Substantia nigra (tissue), 51 donors: ENCODE measurements at places on chromosomes 2 and 18.

DNA sequence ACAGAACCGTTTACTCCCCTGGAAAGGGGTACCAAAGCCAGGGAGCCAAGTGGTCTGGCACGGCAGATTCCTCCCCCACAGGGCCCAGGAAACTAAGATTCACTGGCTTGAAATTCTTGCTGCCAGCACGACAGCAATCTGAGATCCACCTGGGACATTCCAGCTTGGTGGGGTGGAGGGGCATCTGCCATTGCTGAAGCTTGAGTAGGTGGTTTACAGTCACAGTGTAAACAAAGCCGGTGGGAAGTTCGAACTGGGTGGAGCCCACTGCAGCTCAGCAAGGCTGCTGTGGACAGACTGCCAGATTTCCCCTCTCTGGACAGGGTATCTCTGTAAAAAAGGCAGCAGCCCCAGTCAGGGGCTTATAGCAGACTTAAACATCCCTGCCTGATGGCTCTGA lies 901.7 kb upstream of the LRRTM1 start:
- no peak for DNase-seq

DNA sequence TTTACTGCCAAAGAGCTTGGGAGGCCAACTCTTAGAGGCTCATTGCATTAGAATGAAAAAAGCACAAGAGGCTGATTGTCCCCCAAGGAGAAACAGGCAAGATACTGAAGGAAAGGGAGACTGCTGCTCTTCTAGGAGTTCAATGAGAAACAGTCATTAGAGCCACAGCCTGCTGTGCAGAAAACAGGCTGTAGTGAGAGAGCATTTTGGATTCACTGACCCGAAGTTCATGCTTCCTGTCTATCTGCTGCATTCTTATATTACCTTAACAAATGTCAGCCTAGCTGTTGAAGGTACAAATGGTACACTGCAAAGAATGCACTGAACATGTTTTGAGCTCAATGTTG lies 423.3 kb downstream of the SETBP1 start:
- DNase-seq = no peak

DNA sequence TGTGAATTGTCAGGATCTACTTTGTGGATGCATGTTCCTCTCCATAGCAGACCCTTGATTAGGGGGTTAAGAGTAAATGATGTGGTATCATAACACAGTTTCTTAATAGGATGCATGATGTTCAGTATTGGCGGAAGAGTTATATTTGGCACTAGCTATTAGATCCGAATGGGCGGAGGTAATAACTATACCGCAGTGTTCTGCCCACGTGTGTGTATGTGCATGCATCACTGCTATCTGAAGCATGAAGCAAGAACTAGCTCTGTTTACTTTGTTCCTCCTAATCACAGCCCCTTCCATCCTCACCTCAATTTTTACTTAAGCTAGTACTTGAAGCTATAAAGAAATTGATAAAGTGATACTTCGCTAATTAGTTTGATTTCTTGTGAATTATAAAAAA lies 159.6 kb upstream of the NOSTRIN start:
- DNase-seq = no peak

- DNase-seq = no peak
Measured at GRCh38 chr2:28224648-28225472, 167.8 kb upstream of the FOSL2 start.

DNA sequence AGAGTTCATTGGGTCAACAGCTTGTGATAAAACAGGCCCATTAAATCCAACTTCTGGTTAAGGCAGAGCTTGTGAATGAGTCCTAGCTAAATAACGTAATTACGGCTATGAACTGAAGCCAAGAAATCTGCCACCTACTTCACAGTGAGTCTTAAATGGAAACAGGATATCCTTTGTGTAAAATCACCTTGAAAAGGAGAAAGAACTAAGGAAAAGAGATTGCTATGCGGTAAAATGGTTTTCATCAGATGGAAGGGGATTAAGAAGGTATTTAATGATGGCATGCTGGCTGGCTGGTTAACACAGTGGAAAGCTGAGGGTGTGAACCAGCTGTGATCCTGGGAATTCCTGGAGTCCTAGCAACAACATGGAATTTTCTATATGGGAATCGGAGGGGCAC lies 156.6 kb downstream of the DOK6 start:
- DNase-seq = no peak

- no peak for DNase-seq
Measured at GRCh38 chr18:11518788-11519685, 90.4 kb upstream of the SLC35G4 start.

GRCh38 chr2:196565106-196565765 lies 74.3 kb upstream of the CCDC150 start:
- no peak for DNase-seq

GRCh38 chr2:3005859-3006501 lies 371.6 kb downstream of the EIPR1 start:
- no peak for DNase-seq

GRCh38 chr18:47847635-47848034 lies 82.8 kb downstream of the SMAD2 start:
- DNase-seq = no peak

GRCh38 chr2:169798397-169798717 lies 314 bp upstream of the SSB start:
- DNase-seq = no peak

DNA sequence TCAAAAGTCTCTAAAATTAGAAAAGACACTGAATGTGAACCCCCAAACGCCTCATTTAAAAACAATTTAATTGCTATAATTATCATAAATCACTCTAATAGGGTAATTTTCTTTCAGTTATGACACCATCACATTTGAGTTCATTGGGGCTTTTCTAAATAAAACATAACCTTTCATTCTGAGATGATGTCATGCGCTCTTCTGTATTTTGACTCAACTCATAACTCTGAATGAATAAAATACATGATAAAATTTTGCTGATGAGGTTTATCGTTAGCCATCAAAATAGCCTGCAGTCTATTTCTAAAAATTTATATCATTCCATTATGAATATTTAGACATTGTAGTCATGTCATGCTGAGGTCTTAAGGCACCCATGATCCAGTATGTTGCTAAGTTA lies 1099.7 kb downstream of the SUCLG1 start:
- DNase-seq = no peak

DNA sequence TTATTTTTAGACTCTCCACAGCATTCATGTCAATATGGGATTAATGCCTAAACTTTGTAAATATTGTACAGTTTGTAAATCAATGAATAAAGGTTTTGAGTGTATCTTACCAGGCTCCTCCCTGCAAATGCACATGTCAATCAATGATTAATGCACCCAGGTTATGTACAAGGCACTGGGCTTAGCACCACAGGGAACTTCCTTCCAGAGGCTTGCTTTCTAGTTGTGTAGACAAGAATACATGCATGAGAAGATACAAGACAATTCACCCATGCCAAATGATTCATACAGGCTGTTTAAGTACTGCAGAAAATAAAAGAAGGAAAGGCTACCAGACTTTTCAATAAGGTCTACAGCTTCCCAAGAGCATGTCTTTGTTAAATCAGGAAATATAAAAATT lies 114.1 kb downstream of the MMADHC start:
- no peak for DNase-seq

DNA sequence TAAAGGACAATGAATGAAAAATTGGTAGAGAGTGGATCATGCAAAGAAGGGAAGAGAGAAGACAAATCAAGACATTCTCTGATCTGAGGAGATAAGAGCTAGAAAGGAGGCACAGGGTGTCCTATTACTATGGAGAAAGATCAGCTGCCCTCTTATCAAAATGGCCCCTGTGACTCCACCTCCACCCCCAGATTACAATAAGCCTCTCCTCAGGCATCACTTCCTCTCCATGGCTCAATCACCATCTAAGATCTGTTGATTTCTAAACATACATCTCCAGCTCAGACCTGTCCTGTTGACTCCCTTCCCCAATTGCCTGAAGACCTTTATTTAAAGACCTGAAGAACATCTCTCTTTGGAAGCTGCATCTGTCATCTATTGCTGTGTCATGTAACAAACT lies 43.2 kb downstream of the SP100 start:
- DNase-seq = no peak

DNA sequence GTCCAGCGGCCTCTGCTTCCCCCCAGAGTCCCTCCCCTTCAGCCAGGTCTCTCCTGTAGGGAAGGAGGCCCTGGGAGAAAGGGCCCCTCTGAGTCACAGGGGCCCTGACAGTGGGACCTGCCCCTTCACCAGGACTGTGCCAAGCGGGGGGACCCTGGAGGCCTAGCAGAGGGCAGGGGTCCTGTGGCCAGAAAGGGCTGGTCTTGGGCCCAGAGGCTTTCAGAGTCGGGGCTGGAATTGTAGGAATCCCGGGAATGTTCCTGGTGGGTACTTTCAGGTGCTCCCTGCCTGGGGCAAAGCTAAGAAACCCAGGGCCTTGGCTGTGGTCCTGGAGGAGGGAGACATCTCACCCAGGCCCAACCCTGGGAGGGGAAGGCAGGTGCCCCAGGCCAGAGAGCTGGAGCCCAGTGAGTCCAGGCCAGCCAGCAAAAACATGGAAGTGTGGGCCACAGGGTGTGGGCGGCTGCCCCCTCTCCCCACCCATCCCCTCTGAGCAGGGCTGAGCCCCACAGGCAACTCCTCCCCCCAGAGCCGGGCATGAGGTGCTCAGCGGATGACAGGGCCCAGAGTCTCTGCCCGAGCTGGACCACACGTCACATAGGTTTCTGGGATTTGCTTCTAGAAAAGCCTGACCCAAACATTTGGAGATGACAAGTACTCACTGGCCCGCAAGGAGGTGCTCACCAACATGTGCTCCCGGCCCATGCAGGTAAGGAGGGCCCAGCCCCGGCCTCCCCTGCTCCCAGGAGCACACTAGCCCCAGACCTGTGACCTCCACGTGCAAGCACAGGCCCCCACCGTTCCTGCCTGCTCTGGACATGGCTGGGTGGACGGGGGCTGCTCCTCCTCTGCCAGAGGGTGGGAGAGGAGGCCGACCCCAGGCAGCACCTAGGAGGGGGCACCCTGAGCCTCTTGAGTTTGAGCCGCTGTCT lies 48.2 kb upstream of the ALPP start:
- no peak for DNase-seq
